Right hindlimb (tissue), 1 donor: ENCODE measurements at places on chromosomes 1 and 21.
A peak's percentile ranks its signal among the peaks of the same experiment; 100 is the strongest.

DNA sequence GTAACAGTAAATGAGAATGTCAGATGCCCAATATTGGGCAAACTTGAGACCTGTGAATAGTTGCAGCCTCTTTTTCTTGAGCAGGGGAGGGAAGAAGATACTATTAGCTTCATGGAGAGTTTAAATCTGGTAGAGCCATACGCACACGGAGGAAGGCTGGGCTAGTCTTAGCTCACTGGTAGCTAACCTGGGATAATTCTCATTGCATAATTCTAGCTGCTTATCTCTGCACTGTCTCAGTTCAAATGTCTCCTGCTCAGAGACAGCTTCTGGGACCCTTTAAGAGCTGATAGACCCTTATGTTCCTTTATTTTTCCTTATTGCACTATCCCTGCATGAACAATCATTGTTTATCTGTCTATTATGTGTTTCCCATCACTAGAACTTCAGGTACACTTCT, 8.4 kb downstream of the C1orf87 start:
- DNase-seq: no peak

DNA sequence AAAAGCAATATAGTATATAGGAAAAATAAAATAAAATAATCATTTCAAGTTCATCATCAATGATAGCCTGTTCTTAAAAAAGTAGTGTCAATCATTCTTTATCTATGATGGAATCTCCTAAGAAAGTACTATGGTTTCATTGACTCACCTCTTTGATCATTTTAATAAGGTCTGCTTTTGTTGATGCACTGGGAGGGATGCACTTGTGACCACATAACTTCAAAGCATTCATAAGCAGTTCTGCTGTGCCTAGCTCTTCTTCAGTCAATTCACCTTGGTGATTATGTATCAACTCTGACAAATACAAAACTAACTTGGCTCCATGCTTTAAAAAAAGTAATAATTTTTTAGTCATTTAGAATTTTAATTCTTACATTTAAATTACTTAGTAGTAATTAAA, 84.8 kb upstream of the GNG4 start:
- DNase-seq: no peak

DNA sequence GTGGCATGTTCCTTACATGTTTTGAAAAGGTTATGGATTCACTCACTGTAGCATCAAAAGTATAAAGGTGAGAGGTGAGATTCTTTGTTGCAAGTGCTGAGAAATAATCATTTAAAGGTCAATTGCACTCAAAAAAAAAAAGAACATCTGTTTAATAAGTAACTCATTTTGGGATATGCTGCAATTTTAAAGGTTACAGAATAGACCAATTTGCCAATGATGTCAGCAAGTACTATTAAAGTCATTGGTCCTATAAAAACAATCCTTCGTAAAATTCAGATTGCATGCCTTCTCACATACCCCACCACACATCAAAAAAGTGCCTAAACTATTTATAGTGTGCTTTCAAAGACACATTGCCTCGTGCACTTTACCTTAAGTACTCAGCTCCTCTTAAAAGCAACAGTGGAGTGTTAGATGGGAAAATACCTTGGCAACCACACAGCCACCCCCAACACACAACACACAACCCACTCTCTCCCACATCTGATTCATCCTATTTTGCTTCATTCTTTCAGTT, 218.2 kb upstream of the ADGRL2 start:
- DNase-seq: no peak

- DNase-seq: peak; percentile 48
Measured at GRCh38 chr21:34592120-34592955, 22.6 kb downstream of the RCAN1 start.

- DNase-seq: no peak
Measured at GRCh38 chr1:152048416-152049009, 11.7 kb upstream of the S100A11 start.

- no peak for DNase-seq
Measured at GRCh38 chr1:67317803-67318202, 10.1 kb downstream of the IL12RB2 start.

- DNase-seq: no peak
Measured at GRCh38 chr1:241225741-241226140, 131.3 kb downstream of the RGS7 start.

DNA sequence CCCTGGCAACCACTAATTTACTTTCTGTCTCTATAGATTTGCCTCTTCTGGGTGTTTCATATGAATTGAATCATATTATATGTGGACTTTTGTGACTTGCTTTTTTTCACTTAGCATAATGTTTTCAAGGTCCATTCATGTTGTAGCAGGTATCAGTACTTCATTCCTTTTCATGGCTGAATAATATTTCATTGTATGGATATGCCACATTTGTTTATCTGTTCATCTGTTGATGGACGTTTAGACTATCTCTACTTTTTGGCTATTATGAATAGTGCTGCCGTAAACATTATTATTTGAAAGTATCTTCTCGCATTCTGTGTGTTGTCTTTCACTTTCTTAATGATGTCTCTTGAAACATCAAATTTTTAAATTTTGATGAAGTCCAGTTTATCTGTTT, 32.8 kb upstream of the CD101 start:
- no peak for DNase-seq

GRCh38 chr1:174053826-174054225, 31.7 kb upstream of the RC3H1 start:
- no peak for DNase-seq

DNA sequence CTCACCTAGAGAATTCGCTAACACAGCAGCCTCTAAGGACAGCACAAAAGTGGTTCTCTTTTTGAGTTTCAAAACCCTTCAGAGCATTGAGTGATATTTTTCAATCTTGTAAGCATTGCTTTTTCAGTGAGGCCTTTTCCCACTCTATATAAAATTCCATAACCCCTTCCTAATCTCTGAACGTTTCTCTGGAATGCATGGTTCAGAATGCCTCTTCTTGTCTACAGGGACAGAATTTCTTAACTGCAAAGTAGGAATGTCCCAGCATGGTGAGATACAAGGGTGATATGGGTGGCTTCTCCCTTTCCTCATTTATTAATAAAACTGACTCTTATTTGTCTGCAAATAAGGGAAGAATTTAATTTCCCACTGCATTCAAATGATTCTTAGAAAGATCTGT, 377.9 kb downstream of the LTN1 start:
- DNase-seq: no peak

DNA sequence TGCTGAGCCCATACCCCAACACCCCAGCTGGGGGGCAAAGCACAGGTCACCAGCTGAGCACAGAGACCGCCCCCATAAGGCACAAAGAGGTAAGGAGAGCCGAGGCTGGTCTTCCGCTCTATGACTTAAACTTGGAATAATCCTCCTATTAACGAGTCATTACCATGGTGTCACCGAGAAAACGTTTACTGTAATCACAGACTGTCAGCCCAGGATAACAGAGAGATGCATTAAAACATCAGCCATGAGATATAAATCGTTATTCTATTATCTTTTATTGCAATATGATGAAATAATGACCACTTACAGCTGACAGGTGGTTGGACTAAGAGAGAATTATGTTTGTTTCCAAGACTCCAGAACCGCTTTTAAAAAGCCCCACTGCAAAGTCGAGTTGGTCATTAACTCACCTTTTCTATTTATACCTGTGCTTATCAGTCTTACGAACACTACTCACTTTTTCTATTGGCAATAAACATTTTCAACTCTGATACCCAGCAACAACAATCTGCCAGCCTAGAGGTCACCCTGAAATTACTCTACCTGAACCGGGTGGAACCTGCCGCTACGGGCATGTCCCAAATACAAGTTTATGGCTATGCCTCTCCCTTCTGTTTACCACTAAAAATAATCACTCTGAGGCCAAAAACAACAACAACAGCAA, 21.5 kb downstream of the NPHP4 start:
- DNase-seq: no peak

- peak; percentile 92 for DNase-seq
Measured at GRCh38 chr1:23177438-23178380, 9.1 kb upstream of the LUZP1 start.

GRCh38 chr21:39852021-39852721, 15.1 kb upstream of the PCP4 start:
- DNase-seq: no peak

GRCh38 chr1:225691861-225692516, 39.1 kb upstream of the ENAH start:
- DNase-seq: peak; percentile 53

- no peak for DNase-seq
Measured at GRCh38 chr1:80993154-80993980, 807.4 kb upstream of the ADGRL2 start.

DNA sequence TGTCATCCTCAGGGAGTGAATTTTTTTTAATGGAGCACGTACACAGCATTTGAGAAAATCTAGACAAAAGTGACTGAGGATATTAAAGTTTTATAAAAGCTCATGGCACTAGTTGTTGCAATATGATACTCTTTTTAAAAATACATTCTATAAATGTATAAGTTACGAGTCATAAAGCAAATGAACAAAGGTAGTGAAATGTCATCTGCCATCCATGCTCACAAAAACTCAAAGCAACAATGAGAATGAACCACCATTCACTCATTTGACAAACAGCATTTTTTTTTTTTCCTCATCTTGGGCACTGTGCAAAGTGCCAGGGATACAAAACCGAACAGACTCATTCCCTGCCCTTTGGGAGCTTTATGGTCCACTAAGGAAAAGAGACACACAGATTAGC, 38.7 kb downstream of the GPR137B start:
- no peak for DNase-seq

- DNase-seq: peak; percentile 75
Measured at GRCh38 chr1:87329051-87329525, 408 bp downstream of the LMO4 start.

DNA sequence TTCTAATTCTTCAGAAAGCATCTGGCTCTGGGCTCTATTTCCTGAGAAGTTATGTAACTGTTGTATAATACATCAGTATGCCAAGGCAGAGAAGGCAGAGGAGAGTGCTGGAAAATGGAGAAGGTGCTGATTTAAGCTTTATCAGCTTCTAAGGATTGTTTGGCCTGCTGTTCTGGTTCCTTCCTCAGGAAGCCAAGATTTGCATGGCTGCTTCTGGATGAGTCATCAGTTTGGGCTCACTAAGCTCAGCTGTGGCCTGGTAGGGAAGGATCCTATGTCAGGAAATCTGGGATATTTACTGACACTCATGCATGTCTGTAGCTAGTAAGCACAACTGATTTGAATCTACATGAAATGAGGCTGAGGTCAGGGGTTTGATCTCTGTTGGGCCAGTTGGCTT, 73.2 kb upstream of the ADGRL4 start:
- no peak for DNase-seq

DNA sequence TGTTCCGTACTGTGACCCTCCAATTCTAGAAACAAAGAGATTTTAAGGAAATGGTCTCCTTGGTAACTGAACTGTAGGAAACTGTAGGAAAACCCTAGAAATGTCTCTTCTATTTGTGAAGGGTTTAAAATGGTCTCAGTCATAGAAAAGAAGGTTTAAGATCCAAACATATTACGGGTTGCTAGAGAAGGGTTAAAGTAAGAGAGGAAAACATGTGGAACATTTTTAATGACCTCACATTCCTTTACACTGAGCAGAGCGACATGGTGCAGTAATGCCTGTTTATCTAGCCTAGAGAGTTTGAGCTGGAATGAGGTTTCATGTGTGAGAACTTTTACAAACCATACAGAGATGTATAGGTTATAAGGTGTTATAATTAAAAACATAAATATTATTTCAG, 36.9 kb upstream of the C1orf105 start:
- no peak for DNase-seq

DNA sequence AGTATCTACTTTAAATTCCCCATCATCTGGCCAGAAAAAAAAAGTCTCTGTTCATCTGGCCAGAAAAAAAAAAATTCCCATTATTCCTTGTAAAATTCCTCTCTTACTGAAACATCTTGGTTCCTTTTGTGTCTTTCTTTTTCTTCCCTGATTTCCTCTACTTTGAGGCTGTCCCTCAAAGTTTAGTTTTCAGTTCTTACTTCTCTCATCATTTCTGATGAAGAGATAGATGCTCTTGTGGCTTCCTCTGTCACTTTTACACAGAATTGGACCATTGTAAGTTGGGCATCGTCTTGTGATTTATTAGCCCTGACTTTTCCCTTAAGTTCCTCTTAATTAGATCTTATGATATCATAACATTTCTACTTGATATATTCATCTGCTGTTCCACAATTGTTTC, 6.5 kb downstream of the SOAT1 start:
- DNase-seq: no peak

GRCh38 chr1:172472495-172472894, 28.6 kb upstream of the PIGC start:
- DNase-seq: no peak

DNA sequence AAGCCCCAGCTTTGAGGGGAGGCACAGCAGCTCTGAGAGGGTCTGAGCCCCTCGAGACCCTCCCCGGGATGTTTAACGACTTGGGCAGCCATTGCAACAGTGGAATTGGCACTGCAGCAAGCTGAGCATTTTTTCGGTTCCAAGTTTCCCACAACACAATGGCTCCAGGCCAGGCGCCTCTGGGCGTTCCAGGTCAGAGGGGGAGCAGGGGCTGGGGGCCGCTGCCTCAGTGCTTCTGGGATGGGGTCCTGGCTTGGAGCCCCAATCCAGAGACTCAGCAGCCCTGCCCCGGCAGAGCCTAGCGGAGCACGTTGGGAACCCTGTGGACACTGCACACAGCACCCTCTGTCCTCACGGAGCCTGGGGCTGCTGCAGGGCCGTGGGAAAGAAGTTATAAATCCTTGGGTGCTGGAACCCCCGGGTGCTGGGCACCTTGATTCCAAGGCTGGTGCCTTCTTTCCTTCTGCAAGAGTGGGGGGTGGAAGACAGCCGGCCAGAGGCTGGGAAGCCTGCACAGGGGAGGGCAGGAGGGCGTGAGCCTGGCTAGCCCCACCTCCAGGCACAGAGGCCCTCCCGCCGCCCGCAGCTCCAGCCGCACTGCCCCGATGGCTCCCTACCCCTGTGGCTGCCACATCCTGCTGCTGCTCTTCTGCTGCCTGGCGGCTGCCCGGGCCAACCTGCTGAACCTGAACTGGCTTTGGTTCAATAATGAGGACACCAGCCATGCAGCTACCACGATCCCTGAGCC, 50.1 kb downstream of the COL18A1 start:
- peak; percentile 72 for DNase-seq

DNA sequence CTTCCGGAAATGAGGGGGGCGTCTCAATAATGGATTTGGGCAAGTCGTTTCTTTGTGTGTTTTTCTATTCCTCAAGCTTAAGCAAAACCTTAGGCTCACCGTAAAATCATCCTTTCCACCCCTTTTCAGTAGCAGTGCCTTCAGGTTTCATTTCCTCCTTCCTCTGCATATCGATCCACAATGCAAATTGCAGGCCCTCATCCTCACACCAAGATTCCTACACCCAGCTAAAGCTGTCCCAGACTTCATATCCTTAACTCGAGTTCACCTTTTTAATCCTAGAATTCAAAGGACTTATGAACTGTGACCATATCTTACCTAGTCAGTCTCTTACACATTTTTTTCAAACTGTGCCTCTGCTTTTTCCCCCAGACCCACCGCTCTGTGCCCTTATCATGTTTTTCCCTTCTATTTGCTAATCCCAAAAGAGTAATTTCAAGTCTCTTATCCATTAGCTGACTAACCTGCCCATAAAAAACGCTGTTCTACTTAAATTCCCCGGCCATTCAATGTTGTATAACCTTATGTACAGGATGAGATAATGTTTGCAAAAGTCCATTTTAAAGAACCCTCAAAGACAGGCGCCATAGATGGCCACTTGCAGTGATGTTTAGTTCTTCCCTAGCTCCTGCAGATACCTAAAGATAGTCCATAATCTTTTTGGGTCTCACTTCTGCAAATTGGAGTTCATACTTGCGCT, 1.5 kb downstream of the AKIRIN1 start:
- DNase-seq: no peak
